ENCODE measurements at places on chromosomes 4 and X.

DNA sequence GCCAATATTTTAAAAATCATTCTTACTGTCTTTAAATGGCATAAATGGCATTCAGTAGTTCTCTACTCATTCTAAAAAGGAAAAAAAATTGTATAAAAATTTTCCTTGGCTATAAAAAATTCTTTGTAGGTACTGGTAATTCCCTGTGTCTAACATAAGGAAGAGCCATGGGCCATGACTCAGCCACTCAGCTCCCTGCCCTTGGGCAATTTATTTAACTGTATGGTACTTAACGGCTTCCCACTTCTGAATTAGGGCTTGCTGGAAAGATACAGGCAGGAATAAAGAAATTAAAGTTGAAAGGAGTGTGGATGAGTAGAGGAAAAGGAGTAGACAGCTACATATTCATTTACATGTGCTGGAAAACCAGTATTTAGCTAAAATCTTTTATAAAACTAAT, 30.6 kb downstream of the ABHD18 start:
- DNase-seq = no peak

DNA sequence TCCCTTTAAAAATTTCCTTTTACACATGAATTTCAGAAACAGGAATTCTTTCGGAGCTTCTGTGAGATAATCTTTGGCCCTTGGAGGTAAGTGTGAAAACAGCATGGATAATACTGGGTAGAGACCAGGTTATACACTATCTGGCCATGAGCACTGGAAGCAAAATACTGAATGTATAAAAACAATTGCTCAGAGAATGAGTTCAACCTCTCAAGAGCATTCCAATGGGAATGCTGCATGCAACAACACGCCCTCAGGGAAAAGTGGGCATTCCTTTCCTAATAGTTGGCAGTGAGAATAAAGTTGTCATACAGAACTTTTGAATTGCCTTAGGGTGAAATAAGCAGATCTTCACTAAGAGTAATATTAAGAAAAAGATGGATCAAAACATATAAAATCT, 574.8 kb upstream of the DIPK2B start:
- no peak for DNase-seq

DNA sequence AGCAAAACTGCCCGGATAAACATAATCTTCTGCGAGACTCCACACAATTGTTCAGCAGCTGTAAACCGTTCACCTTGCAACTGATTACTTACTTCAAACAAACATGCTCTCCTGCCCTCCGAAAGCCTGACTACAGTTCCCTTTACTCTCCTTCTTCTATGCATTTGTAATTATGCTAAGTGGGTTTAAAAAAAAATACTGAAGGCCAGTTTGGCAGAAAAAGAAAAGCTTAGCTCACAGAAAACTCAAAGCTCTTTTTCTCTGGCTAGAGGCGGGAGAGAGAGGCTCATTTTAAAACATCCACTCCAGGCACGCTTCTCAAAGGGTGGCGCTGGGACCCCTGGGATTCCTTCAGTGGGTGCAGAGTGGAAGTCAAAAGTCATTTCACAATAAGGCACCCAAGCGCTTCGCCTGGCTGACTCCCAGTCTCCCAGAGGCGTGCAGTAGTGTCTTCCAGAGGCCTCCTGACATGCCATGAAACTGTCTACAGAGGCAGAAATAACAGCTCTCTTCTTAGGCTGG, 1.9 kb downstream of the DHRSX start:
- DNase-seq = no peak

DNA sequence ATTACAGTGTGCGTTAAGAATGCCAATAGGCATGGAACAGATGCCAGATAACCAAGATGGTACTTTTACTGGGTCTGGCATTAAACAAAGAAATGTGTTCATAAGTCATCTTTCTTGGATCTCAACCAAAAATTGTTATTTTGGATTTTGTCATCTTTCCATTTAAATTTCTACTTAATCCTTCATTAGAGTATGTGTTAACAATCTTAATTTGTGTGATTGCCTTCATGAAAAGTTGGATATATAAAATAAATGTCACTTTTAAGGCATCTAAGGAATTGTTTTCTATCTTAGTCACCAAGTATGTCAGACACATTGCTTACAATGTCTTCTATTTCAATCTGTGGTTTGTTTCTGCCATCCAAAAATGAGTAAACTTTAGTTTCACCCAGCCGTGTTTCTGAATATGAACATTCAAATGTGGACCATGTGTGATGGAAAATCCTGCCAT, 87.5 kb downstream of the PALLD start:
- DNase-seq = no peak

GRCh38 chr4:75036046-75036830, 103.3 kb downstream of the PARM1 start:
- DNase-seq = no peak

GRCh38 chr4:129550281-129550785, 454.4 kb downstream of the C4orf33 start:
- DNase-seq = no peak

DNA sequence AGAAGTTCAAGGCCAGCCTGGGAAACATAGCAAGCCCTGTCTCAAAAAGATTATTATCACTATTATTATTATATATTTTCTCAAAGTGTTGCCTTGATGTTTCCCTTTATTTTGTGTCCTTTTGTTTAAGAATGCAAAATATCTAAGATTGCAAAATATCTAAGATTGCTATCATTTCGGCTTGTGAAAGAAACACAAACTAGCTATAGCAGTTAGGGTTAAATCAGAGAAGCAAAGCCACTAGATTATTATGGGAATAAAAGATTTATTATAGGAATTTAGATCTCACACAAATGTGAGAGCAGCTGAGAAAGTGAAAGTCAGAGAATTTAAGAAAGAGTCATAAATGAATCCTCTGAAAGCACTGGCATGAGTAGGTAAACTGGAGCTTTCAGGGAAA, 18.0 kb upstream of the TMEM184C start:
- no peak for DNase-seq

DNA sequence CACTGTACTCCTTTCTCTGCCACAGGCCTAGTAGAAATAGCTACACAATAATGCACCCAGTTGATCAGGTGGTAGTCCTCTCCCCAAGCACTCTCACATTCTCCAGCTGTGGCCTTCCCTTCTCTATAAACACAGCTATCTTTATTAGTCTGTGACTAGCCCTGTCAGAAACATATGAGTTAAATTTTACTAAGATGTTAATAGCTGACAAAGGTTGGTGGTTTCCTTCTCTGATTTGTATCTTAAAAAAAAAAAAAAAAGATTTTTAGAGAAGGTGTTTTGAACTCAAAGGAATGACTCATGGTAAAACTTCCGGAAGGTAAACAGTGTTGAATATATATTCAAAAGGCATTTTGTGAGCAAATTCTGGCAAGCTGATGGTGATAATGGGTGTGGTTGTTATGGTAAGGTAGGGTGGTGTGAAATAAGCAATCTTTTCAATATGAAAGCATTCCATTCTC, 327.4 kb downstream of the PPP3CA start:
- no peak for DNase-seq

GRCh38 chrX:44415639-44416386, 72.3 kb upstream of the EFHC2 start:
- DNase-seq = no peak

- no peak for DNase-seq
Observed at GRCh38 chrX:110042496-110042895, 39.6 kb downstream of the TMEM164 start.

GRCh38 chr4:47536966-47537365, 51.9 kb downstream of the ATP10D start:
- DNase-seq = no peak

DNA sequence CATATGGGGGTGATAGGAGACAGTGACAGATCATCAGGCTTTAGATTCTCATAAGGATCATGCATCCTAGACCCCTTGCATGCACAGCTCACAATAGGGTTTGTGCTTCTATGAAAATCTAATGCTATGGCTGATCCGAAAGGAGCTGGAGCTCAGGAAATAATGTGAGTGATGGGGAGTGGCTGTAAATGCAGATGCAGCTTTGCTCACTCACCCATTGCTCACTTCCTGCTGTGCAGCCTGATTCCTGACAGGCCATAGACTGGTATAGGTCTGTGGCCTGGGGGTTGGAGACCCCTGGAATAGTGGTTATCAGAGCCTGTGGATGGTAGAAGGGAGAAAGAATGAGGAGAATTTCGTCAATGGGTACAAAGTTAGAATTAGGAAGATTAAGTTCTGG, 2751.1 kb downstream of the ARAP2 start:
- no peak for DNase-seq

- no peak for DNase-seq
Observed at GRCh38 chr4:15906020-15906443, 32.5 kb downstream of the FGFBP1 start.

- DNase-seq = no peak
Observed at GRCh38 chrX:101682723-101683122, 23.1 kb upstream of the ARMCX2 start.

DNA sequence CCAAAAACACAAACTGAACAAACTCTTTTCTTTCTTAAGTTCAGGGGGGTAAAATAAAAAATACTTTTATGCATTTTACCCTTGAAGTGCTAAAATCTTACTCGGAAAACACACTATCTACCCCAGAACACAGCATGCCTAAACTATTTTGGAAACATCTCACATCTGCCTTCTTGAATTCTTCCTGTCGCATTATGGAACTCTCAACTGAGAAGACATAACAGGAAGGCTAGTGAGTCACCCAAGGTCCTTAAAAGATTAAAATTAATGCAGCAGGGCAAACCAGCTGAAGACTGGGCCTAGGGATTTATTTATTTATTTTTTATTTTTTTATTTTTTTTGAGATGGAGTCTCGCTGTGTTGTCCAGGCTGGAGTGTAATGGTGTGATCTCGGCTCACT, 208.2 kb downstream of the APBB2 start:
- DNase-seq = no peak
